Heart right ventricle (tissue), 16 donors: ENCODE measurements at places on chromosomes 6 and 20. TPM values are rescaled to one million over a fixed set of nuclear protein-coding genes. Genes with fewer than 3 reads are reported as not detected.
A peak's percentile ranks its signal among the peaks of the same experiment; 100 is the strongest.

DNA sequence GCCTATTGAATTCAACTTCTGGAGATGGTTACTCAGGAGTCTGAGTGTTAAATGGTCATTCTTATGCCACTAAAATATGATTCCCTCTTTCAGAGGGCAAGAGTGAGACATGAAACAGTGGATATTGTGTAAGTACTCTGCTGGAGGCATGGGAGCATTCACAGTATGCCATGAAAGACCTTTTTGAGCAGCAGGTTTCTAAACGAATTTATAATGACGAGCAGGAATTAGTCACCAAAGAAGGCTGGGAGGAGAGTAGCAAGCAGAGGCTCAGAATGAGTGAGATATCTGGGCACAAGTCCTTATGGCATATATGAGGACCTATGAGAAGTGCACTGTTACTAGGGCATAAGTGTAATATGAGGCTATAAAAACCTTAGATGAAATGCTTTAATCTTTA is 10.9 kb upstream of the MYB start:
- no peaks in the 10 kb centered on the region for H3K27me3 ChIP-seq
- H3K4me3 ChIP-seq, result no peak overlapping the region
- no peaks in the 10 kb centered on the region for H3K36me3 ChIP-seq
- no peaks in the 10 kb centered on the region for H3K4me1 ChIP-seq
- no peak for DNase-seq

SMPDL3A gene
- total RNA-seq, result 4.2 TPM

TUBB2B gene
- total RNA-seq, result 1.1 TPM

SGK2 gene
- 0.11 TPM for total RNA-seq

- no peak for DNase-seq
- no peaks in the 10 kb centered on the region for H3K27me3 ChIP-seq
- H3K36me3 ChIP-seq, result no peaks in the 10 kb centered on the region
- H3K4me3 ChIP-seq, result no peak overlapping the region
- H3K4me1 ChIP-seq, result peaks cover 44% of the 10 kb centered on the region
Measured at GRCh38 chr6:89481695-89482094, 48.7 kb downstream of the ANKRD6 start.

CDSN gene
- not detected for total RNA-seq

DNA sequence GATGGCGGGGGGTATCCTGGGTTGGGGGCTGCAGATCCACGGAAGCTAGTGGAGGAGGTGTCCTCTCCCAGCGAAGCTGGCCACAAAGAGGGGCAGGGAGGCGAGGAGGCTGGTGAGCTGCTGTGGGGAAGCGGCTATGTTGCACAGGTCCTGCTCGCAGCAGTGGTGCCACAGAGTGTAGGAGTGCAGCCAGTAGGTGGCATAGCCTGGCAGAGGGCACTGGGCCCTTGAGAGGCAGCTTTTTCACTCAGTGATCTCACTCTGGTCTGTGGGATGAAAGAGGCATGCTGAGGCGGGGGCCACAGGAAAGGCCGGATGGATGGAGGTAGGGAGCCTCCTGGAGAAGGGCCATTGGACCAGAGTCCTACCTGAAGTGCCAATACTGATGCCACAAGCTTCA is 2.9 kb upstream of the LY6G6D start:
- no peaks in the 10 kb centered on the region for H3K36me3 ChIP-seq
- H3K4me3 ChIP-seq, result no peak overlapping the region
- no peaks in the 10 kb centered on the region for H3K27me3 ChIP-seq
- no peaks in the 10 kb centered on the region for H3K4me1 ChIP-seq

DNA sequence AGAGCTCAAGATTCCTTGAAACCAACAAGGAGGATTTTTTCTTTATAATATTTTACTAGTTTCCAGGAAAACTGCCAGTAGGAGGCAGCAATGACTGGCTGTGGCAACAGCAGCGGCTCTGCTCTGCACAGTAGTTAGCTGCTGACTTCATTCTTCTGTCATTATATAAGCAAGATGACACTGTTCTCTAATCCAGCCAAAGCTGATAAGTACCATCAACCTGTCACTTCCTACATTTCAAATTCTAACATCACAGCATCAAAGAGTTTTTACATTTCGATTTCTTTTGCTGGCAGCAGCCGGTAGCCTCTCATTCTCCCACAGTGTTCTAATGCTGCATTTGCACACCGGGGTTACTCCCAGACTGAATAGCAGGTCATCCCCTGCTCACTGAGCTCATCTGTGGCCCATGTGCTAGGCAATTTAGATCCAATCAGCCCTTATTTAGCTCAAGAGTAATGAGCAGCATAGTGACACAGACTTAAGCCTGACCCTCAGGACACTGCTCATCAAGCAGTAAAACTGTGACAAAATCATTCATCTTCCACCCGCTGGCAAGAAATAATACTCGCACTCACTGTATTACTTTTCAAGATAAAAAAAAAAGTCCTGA is 67.8 kb downstream of the MMS22L start:
- DNase-seq, result peak; percentile 10
- no peaks in the 10 kb centered on the region for H3K36me3 ChIP-seq
- no peaks in the 10 kb centered on the region for H3K27me3 ChIP-seq

CAP2 gene
- total RNA-seq, result 116 TPM

DNA sequence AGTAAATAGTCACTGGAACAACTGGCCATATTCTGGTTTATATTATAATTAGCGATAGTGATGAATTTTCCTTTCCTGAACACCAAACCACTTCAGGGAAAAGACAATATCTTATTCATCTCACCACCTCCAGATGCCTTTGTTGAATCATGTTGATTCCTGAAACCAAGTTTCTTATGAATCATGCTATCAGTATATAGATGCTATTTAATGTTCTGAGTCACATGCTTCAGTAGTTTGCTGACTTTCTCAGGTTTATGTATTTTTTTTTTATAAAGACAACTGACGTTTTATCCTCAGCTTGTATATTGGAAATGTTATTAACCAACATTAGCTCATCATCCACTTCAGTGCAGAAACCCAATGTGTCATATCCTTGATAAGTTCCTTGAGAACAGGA is 710.2 kb upstream of the POU3F2 start:
- DNase-seq, result no peak
- H3K27me3 ChIP-seq, result no peaks in the 10 kb centered on the region
- H3K4me3 ChIP-seq, result no peak overlapping the region
- H3K27ac ChIP-seq, result no peak overlapping the region
- no peaks in the 10 kb centered on the region for H3K36me3 ChIP-seq

TRIM15 gene
- total RNA-seq, result not detected

DNA sequence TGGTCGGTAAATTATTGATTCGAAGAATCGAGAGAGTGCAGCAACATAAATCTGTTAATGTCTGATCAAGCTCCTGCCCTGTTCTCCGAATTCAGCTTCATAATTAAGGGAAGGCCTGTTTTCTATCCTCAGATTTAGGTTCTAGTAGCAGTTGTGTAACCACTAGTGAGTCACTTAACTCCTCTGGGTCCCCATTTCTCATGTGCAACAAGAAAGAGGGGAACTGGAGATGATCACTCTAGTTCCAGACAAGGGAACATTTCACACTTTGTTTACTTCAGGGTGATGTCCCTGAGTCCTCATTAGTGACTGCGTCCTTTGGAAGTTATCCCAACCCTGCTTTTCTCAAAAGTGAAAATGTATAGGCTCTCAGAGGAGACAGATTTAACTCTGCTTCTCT is 68.1 kb upstream of the RNF146 start:
- H3K27me3 ChIP-seq, result no peaks in the 10 kb centered on the region
- peaks cover 4% of the 10 kb centered on the region for H3K4me1 ChIP-seq
- DNase-seq, result no peak
- H3K36me3 ChIP-seq, result no peaks in the 10 kb centered on the region

TP53TG5 gene
- 1.4 TPM for total RNA-seq

DNA sequence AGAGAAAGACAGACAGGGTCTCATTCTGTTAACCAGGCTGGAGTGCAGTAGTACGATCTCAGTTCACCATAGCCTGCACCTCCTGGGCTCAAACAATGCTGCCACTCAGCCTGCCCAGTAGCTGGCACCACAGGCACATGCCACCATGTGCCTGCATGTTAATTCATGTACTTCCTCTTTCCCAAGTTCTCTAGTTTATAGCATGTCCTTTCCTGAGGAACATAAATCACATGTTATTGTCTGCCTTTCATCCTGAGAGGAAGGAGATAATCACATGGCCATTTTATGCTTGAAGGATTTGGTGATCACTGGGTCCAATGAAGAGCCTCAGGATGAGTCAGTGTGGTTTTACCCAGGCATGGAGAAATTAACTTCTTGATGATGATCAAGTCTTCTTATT is 47.9 kb downstream of the COL11A2 start:
- no peaks in the 10 kb centered on the region for H3K36me3 ChIP-seq
- no peaks in the 10 kb centered on the region for H3K4me1 ChIP-seq
- H3K27me3 ChIP-seq, result no peaks in the 10 kb centered on the region
- no peak overlapping the region for H3K27ac ChIP-seq

CLPSL2 gene
- total RNA-seq, result not detected

DNA sequence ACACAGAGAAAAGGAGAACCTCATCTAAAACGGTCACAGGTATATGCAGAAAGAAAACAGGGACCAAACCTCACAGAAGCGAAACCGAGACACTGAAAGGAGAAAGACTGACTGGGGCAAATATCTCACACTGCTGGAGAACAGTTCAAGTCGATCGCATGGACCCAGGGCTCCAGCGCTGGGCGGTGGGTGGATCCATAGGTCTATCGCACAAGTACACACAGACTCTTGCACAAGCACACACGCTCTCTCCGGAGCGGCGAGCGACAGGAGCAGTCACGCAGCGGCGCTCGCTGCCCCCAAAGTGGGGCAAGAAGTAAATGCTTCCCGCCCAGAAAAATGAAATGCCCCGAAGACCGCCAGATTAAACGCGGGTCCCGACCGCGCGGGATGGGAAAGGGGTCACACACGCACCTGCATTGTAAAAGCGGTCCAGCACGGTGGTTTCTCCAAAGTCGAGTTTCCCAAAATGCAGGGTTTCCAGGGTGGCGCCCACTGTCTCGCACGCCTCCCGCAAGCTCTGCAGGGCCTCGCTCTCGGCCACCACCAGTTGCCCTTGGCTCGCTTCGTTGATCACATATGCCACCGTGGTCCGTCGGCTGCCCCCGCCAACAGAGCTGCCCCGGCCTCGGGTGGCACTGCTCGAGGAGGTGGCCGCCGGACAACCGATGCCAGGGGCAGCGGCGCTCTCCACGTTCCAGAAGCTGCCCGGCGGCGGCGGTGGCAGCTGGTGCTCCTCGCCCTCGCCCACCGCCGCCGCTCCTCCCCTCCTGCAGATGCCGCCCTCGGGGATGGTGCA is 782 bp downstream of the MAP3K5 start:
- H3K36me3 ChIP-seq, result no peaks in the 10 kb centered on the region
- peak overlapping the region; percentile 96 for H3K4me3 ChIP-seq
- peak overlapping the region; percentile 82 for H3K27ac ChIP-seq
- peaks cover 22% of the 10 kb centered on the region for H3K4me1 ChIP-seq
- no peaks in the 10 kb centered on the region for H3K27me3 ChIP-seq
- DNase-seq, result peak; percentile 34

- no peaks in the 10 kb centered on the region for H3K36me3 ChIP-seq
- H3K27ac ChIP-seq, result peak overlapping the region; percentile 21
- no peak overlapping the region for H3K4me3 ChIP-seq
- no peak for DNase-seq
- H3K4me1 ChIP-seq, result peaks cover 10% of the 10 kb centered on the region
- H3K27me3 ChIP-seq, result peaks cover 12% of the 10 kb centered on the region
Measured at GRCh38 chr20:63552481-63553249, 1.3 kb upstream of the FNDC11 start.

GRCh38 chr20:20594171-20594530 is 118.3 kb downstream of the RALGAPA2 start:
- H3K27me3 ChIP-seq, result no peaks in the 10 kb centered on the region
- no peak for DNase-seq
- no peak overlapping the region for H3K4me3 ChIP-seq
- peaks cover 69% of the 10 kb centered on the region for H3K36me3 ChIP-seq
- no peak overlapping the region for H3K27ac ChIP-seq

DNA sequence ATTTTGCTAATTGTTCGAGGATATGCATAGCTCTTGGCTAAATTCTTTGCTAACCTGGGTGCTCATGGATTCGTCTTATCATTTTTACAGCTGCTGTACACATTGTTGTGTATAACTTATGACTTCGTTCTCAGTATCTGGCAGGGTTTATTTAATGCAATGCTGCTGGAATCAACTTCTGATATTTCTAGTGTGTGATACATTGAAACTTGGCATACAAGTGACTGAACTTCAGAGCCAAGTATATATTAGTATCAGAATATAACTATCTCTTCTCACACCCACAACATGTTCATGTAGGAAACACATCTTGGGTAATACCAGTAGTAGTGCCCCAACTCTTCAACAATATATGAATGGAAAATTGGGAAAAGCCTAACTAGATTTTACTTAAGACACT is 764.2 kb downstream of the TENT5A start:
- H3K27me3 ChIP-seq, result no peaks in the 10 kb centered on the region
- no peak for DNase-seq
- H3K4me1 ChIP-seq, result no peaks in the 10 kb centered on the region
- no peak overlapping the region for H3K27ac ChIP-seq
- H3K4me3 ChIP-seq, result no peak overlapping the region

ADGRF5 gene
- total RNA-seq, result 34.1 TPM

- no peak overlapping the region for H3K4me3 ChIP-seq
- H3K36me3 ChIP-seq, result peaks cover 71% of the 10 kb centered on the region
- peaks cover 8% of the 10 kb centered on the region for H3K4me1 ChIP-seq
- H3K27me3 ChIP-seq, result no peaks in the 10 kb centered on the region
Measured at GRCh38 chr20:3871550-3872265, 17.5 kb upstream of the PANK2 start.

DNA sequence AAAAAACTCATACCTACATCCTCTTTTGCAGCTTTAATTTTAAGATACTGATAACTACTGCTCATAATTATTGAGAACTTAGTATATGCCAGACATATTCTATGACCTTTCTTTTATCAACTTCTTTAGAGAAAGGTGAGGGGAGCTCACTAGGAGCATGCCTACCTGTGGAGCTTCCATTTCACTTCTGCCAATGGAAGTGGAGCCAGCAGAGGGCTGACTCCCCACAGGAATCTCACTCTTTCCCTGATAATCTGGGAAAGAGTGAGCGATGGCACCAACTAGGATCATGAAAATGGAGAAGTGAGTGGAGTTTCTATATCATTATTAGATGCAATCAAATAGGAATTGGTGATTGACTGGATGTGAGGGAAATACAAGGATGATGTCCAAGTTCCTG is 484.9 kb downstream of the LMBRD1 start:
- no peak for DNase-seq
- no peaks in the 10 kb centered on the region for H3K27me3 ChIP-seq
- no peak overlapping the region for H3K27ac ChIP-seq
- H3K4me1 ChIP-seq, result no peaks in the 10 kb centered on the region
- no peak overlapping the region for H3K4me3 ChIP-seq

GRCh38 chr20:62964700-62965099 is 12.2 kb downstream of the SLC17A9 start:
- H3K27me3 ChIP-seq, result peaks cover 3% of the 10 kb centered on the region
- H3K4me3 ChIP-seq, result no peak overlapping the region
- no peaks in the 10 kb centered on the region for H3K36me3 ChIP-seq
- H3K4me1 ChIP-seq, result no peaks in the 10 kb centered on the region
- no peak overlapping the region for H3K27ac ChIP-seq

GRCh38 chr6:107627969-107628368 is 138.1 kb downstream of the SOBP start:
- no peaks in the 10 kb centered on the region for H3K36me3 ChIP-seq
- no peak overlapping the region for H3K4me3 ChIP-seq
- H3K4me1 ChIP-seq, result peaks cover 31% of the 10 kb centered on the region
- no peak for DNase-seq
- no peaks in the 10 kb centered on the region for H3K27me3 ChIP-seq
